Stimulated activated CD4-positive, alpha-beta T cell treated with anti-CD3 and anti-CD28 coated beads, Interleukin-4, amount 100 ng/mL, for 24 hours (primary cell): ENCODE measurements at places on chromosomes 5 and 9.

DNA sequence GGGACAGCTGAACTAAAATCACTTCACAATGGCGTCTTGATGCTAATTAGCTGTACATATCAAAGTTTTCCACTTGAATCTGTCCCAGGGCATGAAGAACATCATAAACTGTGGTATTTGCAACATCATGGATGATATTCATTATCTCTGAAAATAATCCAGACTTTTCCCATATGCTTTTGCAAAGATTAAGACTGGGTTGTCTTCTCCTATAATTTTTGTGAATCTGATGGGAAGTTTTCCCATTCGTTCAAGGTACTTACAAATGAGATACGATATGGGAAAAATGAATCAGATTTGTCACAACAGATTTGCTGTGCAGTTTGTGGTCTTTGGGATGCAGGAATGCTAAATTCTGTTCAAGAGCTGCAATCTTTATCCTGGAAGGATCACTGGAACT lies 17.4 kb upstream of the ADAMTS16 start:
- DNase-seq: no peak

DNA sequence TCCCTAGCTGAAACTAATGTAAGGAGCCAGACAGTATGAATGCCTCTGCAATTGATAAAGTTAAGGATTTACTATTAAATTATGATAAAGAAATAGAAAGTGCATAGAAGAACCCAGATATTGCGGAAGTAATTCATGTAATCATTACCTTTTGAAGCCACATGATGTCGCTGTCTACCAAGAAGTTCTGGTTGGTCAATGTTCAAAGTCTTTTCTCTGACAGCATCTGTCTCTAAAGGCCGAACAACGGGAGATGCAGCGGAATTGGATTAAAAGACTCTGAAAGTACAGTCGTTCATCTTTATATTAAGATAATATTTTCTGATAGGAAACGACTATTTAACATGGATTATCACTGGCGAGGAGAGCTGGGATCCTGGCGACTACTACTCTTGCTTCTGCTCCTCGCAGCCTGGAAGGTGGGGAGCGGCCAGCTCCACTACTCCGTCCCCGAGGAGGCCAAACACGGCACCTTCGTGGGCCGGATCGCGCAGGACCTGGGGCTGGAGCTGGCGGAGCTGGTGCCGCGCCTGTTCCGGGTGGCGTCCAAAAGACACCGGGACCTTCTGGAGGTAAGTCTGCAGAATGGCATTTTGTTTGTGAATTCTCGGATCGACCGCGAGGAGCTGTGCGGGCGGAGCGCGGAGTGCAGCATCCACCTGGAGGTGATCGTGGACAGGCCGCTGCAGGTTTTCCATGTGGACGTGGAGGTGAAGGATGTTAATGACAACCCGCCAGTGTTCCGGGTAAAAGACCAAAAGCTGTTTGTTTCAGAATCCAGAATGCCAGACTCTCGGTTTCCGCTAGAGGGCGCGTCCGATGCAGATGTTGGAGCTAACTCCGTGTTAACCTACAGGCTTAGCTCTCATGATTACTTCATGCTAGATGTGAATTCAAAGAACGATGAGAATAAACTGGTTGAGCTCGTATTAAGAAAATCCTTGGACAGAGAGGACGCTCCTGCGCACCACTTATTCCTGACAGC lies at the start of gene PCDHA8:
PCDHA8 (plus strand) TSS at position 210 of the 985 bp plus-strand sequence; CDS start at position 345, 135 bp downstream.
- DNase-seq: no peak

DNA sequence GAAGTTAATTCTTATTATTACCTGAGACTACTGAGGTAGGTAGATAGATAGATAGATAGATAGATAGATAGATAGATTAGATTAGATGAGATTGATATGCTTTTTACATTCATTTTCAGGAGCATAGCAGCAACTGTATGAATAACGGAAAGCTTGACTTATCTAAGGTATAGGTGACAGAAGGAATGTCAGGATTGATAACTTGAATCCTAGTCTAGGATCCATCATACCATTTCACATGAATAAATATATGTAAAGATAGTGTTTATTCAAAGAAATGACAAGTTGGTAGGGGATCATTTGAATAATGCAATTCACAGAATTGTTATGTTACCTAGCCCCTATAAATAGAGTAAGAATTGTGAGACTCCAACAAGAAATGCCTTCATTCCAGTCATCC lies 1008.2 kb downstream of the CDH12 start:
- no peak for DNase-seq

- DNase-seq: no peak
Measured at GRCh38 chr9:36325081-36325828, 67.0 kb upstream of the GNE start.

GRCh38 chr5:95899829-95900228 lies 61.8 kb downstream of the ELL2 start:
- DNase-seq: no peak

DNA sequence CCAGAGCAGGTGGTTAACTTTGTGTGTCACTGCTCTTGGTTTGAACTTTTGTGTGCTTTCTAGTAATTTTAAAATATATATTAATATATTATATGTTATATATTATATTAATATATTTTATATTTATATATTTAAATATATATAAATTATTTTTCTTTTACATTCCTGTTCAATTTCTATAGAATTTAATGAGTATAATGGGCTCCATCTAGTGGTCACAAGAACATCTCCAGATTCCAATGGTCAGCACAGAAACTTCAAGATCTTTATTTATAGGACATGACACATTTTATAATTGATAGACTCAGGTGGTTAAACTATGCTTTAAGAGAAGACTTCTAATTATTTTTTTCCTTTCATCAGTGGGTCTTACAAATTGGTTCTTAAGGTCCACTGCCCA lies 39.1 kb downstream of the COL23A1 start:
- DNase-seq: no peak

- no peak for DNase-seq
Measured at GRCh38 chr5:10689391-10690081, 71.5 kb downstream of the DAP start.

DNA sequence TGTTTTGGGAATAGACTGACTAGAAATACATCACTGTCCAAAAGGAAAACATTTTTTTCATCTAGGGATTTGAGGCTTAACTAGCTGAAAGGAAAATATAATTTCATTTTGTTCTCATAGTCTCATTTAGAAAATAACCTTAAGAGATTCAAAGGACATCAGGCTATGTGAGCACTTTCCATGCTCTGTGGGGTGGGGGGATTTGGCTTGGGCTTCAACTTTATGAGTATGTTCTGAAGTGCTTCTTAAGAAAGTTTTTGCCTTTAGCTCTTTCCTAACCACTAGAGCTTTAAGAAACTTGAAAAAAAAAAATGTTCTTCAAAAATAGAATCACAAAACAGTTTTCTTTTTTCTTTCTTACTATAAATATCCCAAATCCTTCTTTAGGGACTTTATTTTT lies 17.6 kb downstream of the CDH6 start:
- DNase-seq: no peak

- peak; percentile 10 for DNase-seq
Measured at GRCh38 chr5:37208883-37209797, 40.0 kb downstream of the CPLANE1 start.

GRCh38 chr5:160694896-160695295 lies 157.1 kb downstream of the ATP10B start:
- no peak for DNase-seq

- peak; percentile 50 for DNase-seq
Measured at GRCh38 chr5:147188200-147189108, 46.4 kb upstream of the STK32A start.

DNA sequence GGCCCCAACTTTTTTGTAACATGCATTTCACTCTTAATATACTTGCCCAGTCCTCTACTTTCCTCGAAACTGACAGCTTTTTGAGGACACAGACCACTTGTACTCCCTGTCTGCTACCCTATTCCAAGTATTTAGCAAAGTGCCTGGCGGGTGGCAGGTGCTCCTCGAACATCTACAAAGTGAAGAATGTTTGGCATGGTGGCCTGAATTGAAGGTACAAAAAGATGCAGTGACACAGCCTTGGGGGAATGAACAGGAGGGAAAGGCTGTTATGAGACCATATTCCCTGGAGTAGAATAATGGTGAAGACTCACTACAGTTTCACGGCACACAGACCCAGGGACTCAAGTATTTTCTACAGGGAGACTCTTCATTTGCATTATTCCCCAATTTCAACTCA lies 590.9 kb downstream of the PRELID2 start:
- DNase-seq: no peak

GRCh38 chr5:67771221-67771620 lies 444.3 kb upstream of the PIK3R1 start:
- no peak for DNase-seq

DNA sequence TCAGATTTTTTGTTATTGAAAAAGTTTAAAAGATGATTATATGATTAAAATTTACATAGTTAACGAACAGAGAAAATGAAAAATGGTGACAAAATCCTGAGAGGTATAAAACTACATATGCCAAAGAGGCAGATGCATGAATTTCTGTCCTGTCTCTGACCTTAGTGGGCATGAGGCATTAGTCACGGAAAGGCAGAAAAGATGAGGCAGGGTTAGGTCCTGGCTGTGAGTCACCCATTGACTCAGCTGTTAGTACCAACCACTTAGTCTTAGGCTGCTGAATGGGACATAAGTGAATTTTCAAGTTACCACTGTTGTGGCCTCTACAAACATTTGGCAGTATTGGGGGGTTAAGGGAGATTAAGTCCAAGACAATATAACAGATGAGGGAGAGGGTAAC lies 33.1 kb downstream of the RASA1 start:
- DNase-seq: peak; percentile 65

DNA sequence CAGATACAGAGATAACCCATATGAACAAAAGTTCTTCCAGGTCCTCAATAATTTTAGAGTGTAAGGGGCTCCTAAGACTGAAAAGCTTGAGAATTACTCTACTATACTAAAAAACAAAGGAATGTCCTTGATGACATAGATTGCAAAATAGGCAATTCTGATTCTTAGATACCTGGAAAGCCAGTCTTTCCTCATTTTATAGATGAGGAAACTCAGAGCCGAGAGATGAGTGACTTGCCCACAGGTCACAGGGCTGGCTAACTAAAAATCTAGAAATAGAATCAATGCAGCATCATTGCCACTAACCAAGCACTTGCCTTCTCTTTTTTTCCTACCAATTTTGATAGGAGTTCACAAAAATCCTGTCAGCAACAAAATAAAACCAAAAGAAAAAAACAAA lies 101.2 kb downstream of the EPB41L4A start:
- no peak for DNase-seq

DNA sequence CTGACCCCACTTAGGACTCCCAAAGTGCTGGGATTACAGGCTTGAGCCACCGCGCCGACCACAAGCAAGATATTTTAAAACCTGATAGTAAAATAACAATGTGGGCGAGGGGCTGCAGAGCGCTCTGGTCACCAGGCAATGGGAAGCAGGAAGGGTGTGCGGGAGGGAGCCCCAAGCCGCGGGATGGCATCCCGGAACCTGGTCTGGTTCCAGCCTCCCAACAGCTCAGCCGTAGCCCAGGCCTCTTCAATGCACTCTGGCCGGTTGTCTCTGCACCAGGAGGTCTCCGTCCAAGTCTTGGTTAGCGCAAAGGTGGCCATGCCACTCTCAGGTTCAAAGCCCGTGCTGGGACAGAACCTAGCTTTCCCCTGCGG lies 694 bp upstream of the UAP1L1 start:
- no peak for DNase-seq

DNA sequence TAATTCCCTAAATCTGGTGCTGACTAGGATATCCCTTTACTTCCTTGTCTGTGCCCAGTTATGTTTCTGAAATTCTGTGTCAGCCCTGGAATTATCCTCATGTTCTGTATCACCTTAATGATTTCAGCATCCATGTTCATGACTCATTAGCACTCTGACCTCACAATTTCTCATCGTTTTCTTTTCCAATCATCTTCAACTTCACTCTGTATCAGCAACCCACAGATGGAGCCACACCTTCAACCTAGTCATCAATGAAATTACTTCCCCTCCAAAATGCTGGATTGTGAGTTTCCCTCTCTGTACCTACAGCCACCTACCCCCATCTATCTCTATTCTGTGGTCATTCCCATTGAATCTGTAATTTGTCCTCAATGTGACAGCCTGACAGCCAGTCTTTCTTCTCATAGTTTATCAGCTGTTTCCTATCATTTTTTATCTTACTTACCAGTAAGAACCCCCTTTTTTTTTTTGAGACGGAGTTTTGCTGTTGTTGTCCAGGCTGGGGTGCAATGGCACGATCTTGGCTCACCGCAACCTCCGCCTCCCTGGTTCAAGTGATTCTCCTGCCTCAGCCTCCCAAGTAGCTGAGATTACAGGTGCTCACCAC lies 3.1 kb upstream of the IL6ST start:
- peak; percentile 44 for DNase-seq

DNA sequence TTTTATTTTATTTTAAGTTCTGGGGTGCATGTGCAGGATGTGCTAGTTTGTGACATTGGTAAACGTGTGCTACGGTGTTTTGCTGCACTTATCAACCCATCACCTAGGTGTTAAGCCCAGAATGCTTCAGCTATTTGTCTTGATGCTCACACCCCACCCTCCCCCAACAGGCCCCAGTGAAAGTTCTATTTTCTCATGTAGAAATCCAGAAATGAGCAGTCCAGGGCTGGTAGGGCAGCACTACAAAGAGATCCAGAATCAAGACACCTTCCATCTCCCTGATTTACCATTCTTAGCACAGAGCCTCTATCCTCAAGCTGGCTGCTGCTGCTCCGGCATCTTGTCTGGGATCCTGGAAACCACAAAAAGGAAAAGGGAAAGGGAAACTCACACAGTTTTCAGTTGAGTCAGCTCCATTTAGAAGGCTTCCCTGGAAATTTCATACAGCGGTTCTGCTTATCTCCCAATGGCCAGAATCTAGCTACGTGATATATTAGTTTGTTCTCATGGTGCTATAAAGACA lies 85.4 kb upstream of the SMARCA2 start:
- no peak for DNase-seq

GRCh38 chr5:16540421-16540820 lies 74.8 kb upstream of the ZNF622 start:
- DNase-seq: no peak

DNA sequence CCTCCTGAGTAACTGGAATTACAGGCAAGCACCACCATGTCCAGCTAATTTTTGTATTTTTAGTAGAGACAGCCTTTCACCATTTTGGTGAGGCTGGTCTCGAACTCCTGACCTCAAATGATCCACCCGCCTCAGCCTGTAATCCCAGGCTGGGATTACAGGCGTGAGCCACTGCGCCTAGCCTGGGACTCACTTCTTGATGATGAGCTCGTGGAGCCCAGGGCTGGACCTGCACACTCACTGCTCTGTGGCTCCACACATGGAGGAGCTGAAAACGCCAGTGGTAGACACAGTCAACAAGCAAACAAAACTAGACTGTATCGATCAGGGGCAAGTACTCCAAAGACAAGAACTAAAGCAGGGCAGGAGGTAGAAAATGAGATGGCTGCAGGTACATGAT lies 59.8 kb upstream of the RPL26L1 start:
- no peak for DNase-seq
